ENCODE measurements at places on chromosomes 12 and 14.

GRCh38 chr12:79298506-79298905 lies 392.3 kb downstream of the PAWR start:
- DNase-seq: no peak

DNA sequence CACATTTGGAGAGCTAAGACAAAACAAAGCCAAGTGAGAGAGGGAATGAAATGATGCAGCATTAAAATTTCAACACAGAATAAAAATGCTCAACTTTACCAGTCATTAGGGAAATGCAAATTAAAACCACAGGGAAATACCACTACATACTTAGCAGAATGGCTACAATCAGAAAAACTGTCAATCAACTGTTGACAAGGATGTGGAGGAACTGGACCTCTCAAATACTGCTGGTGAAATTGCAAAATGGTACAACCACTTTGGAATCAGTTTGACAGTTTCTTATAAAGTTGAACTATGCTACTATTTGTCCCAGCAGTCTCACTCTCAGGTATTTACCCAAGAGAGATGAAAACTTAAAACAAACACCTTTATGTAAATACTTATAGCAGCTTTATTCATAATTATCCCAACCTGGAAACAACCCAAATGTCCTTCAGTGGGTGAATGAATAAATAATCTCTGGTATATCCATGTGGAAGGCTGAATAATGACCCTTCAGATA lies 43.8 kb upstream of the KTN1 start:
- no peak for DNase-seq

- DNase-seq: no peak
Observed at GRCh38 chr14:77212943-77213678, 31.5 kb downstream of the TMEM63C start.

DNA sequence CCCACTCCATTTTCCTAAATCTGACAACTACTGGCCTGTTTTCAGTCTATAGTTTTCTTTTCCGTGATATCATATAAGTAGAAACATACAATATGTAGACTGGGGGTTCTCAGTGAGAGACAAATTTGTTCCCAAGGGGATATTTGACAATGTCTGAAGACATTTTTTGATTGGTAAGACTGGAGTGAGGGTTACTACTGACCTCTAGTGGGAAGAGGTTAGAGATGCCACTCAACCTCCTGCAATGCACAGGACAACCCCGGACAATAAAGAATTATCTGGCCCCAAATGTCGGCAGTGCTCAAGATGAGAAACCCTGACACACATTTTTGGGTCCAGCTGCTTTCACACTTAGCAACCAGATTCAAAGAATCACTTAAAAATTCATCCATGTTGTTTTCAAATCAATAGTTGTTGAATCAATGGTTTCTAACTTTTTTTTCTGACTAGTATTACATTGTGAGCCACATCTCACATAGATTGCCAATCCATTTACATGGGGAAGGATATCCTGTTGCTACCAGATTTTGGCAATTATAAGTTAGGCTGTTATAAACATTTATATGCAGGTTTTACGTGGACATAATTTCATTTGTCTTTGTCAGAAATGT lies 307.1 kb downstream of the RPL10L start:
- no peak for DNase-seq

DNA sequence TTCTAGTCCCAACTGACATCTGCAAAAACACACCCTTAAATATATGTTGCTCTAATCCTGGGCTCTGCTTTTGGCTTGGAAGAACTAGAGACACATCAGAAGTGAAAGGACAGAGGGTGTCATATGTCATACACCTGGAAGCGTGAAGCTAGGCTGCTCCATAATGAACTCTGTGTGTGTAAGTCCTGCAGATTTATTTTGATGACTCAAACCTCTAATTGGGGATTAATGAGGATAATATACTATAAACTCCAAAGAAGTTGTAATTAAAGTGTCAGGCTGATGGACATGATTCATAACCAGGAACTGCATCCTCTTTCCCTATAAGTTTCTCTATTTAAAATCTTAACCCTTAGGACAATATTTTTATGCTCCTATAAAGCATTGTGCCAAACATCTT lies 4.4 kb upstream of the KCNK10 start:
- DNase-seq: no peak

GRCh38 chr14:68262567-68262966 lies 443.0 kb downstream of the RAD51B start:
- no peak for DNase-seq

All from activated CD8-positive, alpha-beta memory T cell treated with anti-CD3 and anti-CD28 coated beads for 24 hours (primary cell).